ENCODE measurements at places on chromosomes 5 and 9.
A peak's percentile ranks its signal among the peaks of the same experiment; 100 is the strongest.

- DNase-seq, result no peak
Measured at GRCh38 chr5:10461904-10462555, 20.4 kb downstream of the ROPN1L start.

DNA sequence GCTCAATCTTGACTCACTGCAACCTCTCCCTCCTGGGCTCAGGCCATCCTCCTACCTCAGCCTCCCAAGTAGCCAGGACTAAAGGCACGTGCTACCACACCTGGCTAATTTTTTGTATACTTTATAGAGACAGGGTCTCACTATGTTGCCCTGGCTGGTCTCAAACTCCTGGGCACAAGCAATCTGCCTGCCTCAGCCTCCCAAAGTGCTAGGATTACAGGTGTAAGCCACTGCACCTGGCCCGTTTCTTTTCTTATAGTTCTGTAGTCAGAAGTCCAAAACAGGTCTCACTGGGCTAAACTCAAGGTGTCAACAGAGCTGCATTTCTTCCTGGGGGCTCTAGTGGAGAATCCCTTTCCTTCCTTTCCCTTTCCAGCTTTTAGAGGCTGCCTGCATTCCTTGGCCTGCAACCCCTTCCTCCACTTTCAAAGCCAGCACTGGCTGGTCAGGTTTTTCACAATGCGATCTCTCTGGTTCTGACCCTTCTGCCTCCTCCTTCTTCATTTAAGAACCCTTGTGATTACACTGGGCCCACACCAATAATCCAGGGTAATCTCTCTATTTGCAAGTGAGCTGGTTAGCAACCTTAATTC, 16.3 kb downstream of the IRF1 start:
- DNase-seq, result no peak

DNA sequence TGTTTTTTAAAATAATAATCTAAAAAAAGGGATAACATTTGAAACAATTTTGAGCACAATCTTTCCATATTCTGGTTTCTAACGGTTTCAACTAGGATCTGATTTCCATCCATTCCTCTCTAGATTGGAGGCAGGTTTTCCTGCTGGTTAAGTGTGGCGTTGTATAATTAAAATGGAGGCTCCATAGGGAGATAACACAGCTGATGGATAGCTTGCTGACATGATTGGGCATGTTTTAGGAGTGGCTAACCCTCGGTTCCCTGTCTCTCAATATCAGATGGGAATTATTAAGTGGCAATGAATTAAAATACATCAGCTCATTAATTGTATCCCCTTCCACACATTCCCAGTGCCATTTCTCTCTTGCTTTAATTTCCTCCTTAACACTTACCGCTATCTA, 209.0 kb downstream of the ALDH1A1 start:
- DNase-seq, result no peak

- DNase-seq, result no peak
Measured at GRCh38 chr5:96597438-96598020, 64.6 kb upstream of the CAST start.

DNA sequence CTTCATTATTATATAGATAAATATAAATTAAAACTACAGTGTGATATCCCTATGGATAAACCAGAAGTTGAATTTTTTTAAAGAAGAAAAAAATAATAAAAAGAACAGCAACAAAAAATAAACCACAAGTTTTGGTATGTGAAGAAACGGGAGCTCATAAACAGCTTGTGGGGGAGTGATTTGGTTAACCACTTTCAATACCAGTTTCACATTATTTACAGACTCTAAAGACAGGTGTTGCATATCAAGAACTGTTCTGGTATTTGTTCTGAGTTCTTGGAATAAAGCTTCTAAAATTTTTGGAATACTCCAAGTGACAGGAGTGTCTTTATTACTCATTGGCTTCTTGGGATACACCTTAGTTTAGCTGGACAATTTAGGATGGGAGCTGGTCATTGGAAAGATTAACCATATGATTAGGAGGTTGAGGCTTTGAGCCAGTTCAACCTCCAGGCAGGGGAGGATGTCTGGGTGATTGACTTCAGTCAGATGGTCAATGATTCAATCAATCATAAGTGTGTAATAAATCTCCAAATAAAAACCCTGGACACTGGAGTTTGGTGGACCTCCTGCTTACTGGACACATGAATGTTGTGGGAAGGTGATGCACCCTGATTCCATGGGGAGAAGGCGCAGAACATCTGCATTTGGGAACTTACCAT, 2223.1 kb upstream of the C9orf72 start:
- no peak for DNase-seq

- DNase-seq, result no peak
Measured at GRCh38 chr5:133295520-133295919, 243.7 kb downstream of the HSPA4 start.

DNA sequence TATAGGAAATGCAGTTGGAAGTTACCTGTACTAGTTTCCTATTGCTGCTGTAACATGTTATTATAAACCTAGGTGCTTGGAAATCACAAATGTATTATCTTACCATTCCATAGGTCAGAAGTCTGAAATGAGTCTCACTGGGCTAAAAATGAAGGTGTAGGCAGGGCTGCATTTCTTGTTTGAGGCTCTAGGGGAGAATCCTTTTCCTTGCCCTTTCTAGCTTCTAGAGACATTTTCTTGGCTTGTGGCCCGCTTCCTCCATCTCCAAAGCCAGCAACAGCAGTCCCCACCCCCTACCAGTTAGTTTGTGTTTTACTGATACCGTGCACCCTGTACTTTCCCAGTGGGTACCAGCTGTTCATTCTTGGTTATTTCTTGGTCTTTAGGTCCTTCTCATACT, 153.3 kb downstream of the SLF1 start:
- DNase-seq, result no peak

DNA sequence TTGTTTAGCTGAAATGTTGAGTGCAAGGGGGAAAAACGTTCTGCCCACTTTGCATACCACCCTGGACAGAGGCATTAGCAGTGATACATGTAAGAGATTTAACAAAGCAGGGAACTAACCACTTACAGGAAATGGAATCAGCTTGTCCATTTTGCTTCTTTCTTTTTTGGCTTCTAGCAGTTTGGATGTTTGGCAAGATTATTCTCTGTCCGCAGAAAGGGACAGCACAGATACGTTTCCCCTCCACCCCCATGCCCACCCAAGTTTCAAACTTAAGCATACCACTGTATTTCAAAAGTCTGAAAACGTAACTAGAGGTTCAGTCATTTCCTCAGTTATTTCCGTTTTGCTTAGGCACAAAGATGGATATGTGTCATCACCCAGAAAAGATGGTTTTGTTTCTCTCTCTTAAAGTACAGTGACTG, 118.4 kb downstream of the GDNF start:
- no peak for DNase-seq

GRCh38 chr9:135080286-135081263, 6.9 kb upstream of the OLFM1 start:
- no peak for DNase-seq

DNA sequence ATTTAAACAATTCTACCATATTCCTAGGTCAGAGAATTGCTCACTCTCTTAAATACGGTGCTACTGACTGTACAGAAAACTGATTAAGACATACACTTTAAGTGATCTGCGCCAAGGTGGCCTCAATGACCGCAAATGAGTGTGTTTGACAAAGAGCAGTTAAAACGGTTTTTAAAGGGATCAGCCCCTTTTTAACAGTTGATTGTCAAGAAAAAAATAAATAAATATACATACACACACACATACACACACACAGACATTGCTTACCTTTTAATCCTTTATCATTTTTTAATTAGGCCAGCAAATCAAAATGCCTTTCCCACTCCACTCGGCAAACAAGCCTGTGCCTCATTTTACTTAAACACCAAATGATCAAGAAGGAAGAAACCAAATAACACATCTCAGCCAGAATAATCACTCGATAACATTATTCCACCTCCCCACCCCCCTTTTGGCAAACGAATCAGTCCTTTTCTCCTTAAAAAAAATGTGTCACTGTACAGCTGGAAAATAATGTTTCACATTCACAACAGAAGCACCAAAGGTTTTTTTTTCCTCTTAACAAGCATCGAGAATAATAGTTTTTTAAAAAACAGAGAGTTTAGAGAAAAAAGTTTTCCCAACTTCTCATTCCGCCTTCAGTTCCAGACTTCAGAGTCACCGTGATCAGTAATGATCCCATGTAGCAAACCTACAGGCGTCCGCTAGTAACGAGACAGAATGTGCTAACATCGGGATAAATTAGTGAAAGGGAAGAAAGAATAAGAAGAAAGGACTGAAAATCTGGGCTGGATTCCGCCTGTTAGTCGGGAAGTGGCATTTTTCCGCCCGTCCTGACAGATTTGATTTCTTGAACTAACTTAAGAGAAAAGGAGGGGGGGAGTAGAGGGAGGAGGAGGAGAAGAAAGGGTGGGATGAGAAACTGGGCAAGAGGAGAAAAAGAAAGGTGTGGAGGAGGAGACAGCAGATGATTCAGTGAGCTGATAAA, at the start of gene ZNF608:
Gene ZNF608 (minus strand): TSS at position 712 of the 988 bp plus-strand sequence. CDS start 1,650 bp downstream, outside the sequence.
- DNase-seq, result no peak

GRCh38 chr5:72557167-72558045, 50.2 kb upstream of the ZNF366 start:
- DNase-seq, result no peak

DNA sequence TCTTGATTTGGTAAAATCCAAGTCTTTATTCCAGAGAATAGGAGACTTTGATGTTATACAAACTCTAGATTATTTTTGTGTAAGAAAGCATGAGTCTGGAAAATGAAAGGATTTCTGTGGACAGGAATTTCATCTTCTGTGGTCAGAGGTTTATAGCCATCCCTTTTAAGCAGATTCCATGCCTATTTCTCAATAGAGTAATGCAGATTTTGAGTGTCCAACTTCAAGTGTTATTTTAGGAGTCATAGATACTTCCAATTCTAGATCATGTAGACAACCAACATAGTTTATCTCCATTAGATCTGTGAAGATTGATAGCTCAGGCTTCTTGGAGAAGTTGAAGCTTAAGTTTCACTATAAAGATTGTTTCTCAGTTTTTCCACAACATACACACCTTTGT, 379.7 kb downstream of the PSAT1 start:
- DNase-seq, result no peak

DNA sequence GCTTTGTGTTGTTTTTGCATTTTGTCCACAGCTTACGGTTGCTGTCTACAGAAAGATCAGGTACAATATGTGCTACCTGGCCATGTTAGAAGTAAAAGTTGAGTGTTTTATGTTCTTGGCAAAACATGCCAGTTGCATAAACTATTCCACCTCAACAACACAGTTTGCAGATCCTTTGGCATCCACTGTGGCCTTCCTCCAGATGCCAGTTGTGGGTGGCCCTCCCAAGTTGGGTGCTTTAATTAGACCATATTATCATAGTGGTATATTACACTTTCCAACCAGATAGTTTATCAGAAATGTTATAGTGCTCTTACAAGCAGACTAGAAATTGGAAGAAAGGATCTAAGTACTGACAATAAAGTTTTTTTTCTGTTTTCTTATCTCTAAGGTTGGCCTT, 386.9 kb upstream of the KCNN2 start:
- no peak for DNase-seq

DNA sequence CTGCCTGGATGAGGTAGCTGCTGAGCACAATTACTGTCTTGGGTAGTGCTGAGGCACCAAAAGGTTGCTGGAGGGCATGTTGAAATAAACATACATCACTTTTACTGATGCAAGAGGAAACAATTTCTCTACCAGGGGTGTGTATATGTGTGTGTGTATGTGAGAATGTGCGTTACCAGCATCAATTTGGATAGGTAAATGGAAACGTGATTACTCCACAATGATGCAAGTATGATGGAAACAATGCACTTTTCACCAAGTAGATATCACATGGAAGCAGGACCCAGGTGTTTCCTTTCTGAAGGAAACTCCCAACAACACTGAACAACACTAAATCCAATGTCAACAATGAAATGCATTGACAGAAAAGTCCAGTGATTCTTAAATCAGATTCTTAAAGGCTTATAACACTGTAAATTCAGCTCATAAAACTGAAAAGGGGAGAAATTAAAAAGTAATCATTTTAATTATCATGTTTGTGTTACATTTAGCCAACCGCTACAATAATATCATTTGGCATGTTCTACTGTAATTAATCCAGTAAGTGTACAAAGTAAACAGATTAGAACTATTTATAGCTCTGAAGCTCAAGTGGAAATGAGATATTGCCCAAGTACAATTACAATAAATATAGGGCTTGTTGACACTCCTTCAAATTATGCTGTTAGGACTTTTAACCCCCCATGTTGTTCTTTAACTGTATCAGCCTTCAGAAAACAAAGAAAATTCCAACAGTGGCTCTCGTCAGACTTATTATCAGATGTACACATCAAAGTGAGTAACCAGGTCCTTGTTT, 25.3 kb downstream of the YIPF5 start:
- no peak for DNase-seq

- peak; percentile 44 for DNase-seq
Measured at GRCh38 chr9:36470643-36471290, 70.7 kb upstream of the RNF38 start.

DNA sequence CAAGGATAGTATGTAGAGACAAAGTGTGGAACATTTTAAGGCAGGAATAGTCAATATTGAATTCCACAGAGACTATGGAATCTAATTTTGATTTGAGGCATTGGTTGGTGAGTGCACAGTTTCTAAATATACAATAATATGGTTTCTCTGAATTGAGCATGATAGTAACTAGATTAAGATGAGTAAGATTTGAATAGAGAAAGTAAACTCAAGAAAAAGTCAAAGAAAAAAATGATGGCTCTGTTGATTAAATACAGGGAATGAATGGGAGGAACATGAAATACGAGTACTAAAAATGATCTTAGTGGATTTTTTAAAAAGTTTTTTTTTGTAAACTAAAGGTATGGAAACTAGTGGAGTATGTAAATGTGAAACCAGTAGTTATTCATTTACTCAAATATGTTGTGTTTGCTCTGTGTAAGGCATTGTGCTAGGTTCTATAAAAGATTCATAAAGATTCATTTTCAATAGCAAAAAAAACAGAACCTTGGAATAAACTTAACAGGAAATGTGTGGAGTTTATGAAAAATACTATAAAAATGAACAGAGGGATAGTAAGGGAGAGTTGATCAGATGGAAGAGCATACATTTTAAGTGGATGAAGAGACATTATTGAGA, 101.2 kb downstream of the ZCCHC7 start:
- DNase-seq, result no peak

GRCh38 chr5:67802766-67803165, 412.8 kb upstream of the PIK3R1 start:
- DNase-seq, result no peak

DNA sequence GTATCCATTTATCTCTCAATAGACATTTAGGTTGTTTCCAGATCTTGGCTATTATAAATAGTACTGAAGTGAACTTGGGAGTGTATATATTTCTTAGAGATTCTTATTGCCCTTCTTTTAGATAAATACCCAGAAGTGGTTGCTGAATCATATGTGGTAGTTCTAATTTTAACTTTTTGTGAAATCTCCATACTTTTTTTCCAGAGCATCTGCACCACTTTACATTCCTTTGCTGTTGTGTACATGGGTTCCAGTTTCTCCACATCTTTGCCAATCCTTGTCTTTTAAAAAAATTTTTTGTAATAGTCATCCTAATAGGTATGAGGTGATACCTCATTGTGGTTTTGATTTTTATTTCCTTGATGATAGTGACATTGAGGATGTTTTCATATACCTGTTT, 303.7 kb downstream of the CCDC171 start:
- DNase-seq, result no peak

Data from stimulated activated CD4-positive, alpha-beta T cell treated with anti-CD3 and anti-CD28 coated beads, TNF-alpha, amount 100 ng/mL, for 4 hours (primary cell).